NCI-H510A treated with DMSO at 0.1 percent for 48 hours (cell line): ENCODE measurements at places on chromosomes 1 and 21.

DNA sequence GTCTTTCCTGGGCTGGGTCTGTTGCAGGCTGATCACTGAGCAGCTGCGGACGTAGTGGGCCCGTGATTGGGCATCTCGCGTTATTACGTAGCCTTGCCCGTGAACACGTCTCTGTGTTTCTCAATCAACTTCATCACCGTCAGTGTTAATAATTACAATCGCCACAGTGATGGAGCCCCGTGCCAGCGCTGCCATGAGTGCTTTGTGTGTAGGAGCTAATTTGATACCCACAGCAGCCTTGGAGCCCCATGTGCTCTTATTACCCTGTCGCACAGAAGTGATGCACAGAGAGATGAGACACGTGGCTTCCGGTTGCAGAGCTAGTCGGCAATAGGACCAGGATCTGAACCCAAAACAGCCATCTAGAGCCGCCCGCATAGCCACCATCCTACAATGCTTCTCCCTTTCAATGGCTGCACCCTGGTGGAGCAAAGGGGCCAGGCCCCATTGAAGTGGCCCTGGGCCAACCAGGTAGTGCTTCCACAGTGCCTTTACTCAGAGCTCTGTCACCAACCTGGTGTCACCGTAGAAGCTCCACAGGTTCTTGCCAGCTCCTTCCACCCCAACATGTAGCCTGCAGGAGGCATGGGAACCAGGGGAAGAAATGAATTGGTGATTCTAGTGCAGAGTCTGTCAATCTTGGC lies 398.5 kb upstream of the VAMP3 start:
- DNase-seq: no peak

DNA sequence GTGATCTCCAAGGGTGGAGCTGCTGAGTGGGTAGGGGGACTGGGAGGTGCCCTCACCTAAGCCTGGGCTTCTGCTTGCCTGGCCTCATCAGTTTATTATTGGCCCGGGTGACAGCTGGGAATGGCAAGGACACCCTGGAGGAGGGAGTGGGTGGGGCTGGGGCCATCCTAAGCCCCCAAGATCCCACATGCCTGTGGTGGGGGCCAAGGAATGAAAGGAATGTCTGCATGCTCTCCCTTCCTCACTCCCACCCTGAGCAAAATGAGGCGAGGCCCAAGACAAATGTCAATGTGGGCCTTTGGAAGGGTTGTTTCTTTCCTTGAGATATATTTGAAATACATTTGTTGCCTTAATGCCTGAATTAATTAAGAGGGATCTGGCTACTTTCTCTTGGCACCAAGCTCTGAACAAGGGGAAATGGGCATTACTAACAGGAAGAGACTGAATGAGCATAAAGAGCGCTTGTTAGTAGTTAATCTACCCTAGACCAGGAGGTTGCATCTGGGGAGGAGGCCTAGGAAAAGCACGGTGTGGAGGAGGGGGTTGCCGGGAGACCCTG lies 19.7 kb upstream of the CHI3L1 start:
- no peak for DNase-seq

- DNase-seq: peak; percentile 100
These were observed 49.7 kb upstream of the MACF1 start for GRCh38 chr1:39154553-39155421.

GRCh38 chr1:36372617-36373016 lies 13.1 kb downstream of the STK40 start:
- DNase-seq: no peak

GRCh38 chr1:86380257-86380861 lies 15.8 kb downstream of the ODF2L start:
- peak; percentile 92 for DNase-seq

- no peak for DNase-seq
These were observed 145.1 kb downstream of the KCNJ6 start for GRCh38 chr21:37771181-37771580.

- peak; percentile 42 for DNase-seq
These were observed at the start of gene ARID4B for GRCh38 chr1:235327559-235328270. Gene ARID4B (minus strand): TSS chr1:235328179. CDS start chr1:235326919, 1,260 bp downstream.

DNA sequence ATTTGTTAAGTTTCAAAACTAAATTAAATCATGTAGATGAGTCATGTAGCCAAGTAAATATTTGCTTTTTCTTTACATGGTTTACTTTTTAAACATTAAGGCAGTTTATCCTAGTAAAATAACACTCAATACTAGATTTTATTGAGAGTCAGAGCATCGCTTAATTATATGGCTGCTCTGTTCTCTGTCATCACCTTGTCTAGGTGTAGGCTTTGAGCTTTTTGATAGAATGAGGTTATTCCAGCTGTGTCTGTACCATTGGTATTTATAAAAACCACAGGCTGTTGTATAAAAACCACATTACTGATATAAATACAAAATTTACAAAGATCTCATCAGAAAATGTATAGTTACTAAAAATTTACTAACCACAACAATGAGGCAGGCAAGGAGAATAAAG lies 42.5 kb upstream of the GPR52 start:
- no peak for DNase-seq

GRCh38 chr1:72051538-72051937 lies 230.8 kb downstream of the NEGR1 start:
- no peak for DNase-seq

DNA sequence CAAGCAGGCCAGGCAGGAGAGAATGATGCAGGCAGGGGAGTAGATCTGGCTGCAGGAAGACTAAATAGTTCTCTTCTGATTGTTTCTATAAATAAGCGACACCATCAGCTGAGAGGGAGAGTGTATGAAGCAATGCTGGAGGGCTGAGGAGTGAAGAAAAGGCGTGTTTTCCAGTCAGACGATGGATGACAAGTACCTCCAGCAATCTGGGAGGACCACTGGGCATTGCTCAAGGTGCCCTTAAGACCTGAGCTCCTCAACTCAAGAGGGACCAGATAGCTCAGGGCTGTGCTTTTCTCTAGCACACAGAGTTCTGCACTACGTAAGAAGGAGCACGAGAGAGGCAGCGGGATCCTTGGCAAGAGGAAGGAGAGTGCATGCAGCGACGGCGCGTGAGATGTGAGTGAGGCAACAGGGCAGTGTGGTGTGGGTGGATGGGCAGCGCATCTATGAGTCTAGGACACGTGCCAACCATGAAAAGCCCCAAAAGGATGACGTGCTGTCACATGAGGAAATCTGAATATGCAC lies 36.0 kb downstream of the PABPC4 start:
- DNase-seq: no peak

DNA sequence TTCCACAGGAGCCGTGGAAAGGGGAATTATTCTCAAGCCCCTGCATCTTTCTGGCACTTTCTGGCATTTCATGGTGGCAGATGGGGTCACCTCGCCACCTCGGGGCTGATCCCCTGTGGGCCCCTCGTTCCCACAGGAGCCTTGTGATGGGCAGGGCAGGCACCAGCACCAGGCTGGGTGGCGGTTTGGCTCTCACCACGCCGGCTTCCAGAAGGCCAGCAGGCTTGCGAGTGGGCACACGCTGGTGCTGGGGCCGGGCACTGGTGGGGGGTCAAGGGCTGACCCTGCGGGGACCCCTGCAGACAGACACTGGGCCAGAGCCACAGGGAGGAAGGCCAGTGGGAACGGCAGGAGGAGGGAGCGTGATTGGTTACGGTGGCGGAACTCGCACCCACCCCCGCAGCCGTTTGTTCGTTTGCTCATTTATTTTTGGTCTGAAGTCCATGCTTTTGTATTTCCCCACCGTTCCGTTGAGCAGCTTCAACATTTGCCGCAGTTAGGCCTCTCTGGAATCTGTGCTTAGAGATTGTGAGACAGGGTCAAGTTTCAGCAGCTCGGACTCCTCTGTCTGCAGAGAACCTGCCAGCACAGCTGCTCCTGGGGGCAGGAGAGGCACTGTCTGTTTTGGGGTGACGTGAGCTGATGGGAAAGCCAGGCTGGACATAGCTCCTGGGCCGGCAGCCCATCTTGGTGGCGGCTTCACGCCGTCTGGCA lies 5.3 kb downstream of the COL18A1 start:
- DNase-seq: no peak

DNA sequence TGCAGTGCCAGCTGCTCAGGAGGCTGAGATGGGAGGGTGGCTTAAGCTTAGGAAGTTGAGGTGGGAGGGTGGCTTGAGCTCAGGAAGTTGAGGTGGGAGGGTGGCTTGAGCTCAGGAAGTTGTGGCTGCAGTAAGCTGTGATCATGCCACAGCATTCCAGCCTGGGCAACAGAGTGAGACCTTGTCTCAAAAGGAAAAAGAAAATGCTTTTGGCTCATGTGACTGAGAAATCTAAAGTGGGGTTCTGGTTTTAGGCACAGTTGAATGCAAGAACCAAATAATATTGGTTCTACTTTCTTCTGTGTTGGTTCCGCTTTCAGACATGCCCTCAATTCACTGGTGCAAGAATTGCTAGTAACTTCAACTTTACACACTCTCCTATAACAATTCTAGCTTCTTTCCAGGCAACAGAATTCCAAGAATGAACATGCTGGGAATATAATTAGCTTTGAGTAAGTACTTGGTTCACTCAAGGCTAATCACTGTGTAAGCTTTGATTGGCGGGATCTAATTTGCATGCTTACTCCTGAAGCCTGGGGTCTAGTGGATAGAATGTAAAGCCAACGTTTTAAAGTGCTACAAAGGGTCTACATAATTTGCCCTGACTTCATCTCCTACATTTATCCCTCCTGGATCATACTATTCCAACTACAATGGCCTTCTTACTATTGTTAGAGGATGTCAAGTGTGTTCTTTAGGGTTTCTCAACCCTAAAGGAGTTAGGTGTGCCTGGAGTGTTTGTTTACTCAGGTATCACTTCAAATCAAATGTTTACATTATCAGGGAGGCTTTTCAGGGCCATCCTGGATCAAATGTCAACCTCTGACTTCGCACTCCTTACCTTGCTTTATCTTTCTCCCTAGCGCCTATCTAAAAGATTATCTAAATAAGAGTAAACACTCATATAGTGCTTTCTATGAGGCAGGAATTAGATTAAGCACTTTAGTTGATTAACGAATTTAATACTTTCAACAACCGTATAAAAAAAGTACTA lies 115.1 kb downstream of the SLC16A1 start:
- peak; percentile 91 for DNase-seq

- no peak for DNase-seq
These were observed 48.2 kb downstream of the ARHGEF10L start for GRCh38 chr1:17587693-17588047.

DNA sequence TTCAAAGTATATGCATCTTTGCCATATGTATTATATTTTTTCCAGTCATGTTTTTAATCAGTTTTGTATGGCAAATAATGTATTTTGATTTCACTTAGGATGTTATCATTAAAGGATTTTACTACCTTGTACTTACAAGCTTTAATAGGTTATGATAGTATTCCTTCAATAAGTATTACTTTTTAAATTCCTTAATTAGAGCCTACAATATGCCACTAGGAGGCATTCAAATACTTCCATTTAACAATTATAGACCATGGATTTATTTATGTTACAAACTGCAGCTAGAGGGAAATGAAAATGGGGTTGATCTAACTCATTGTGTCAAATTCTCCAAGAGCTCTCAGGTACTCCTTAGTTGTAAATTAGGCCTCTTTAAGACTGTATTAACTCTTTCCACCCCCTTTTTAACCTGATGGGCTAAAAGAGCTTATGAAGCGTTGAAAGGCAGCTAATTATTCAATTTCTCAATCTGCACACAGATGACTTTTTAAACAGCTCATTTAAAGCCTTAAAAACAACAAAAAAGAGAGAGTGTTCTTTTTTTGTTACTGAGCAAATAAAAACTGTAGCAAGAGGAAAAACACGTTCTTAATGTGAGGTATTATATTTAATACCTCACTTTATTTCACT lies 156.2 kb downstream of the DENND1B start:
- DNase-seq: no peak

GRCh38 chr1:69702085-69702484 lies 134.4 kb downstream of the LRRC7 start:
- DNase-seq: no peak

- DNase-seq: no peak
These were observed 55.8 kb downstream of the DOP1B start for GRCh38 chr21:36212513-36212780.

DNA sequence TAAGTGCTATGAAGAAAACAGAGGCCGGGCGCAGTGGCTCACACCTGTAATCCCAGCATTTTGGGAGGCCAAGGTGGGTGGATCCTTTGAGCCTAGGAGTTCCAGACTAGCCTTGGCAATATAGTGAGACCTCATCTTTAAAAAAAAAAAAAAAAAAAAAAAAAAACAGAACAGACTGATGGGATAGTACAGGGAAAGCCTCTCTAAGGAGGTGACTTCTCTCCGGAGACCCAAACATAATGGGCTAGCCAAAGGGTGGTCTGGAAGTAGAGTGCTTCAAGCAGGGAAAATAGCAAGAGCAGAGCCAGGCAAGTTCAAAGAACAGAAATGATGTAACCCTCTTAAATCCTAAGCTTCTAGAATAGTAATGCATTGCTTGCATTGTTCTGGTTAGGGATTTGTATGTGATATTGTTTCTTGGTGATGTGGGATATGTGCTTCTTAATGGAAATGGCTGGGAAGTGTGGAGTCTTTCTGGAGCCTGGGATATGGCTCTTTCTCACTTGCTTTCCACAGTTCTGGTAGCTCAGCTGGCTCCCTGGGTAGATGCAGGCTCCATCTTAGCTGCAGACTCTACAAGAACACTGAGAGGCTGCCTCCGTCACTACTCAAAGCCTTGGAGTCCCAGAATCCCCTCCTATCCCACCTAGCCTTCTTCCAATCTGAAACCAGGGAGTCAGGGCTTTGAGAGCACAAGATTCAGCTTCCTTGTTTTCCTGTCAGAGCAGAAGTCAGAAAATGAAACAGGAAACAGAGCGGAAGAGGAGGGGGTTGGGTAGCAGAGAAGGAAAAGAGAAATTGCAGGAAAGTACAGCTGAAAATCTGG lies 1.9 kb upstream of the PIGV start:
- no peak for DNase-seq

GRCh38 chr1:99943223-99943794 lies 26.5 kb upstream of the SLC35A3 start:
- DNase-seq: no peak

DNA sequence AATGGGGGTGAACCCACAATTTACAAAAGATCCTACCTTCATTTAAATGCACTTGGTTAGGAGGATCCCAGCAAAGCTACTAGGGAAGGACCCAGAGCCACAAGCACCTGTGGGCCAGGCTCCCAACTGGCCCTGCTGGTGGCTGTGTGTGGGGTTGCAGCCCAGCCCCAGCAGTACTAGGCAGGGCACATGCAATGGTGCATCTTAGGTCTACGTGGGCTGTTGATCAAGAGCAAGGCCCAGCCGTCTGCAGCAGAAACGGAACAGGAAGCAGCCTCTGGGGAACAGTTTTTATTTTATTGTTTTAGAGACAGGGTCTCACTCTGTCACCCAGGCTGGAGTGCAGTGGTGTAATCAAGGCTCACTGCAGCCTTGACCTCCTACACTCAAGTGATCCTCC lies 134.1 kb upstream of the RAB4A start:
- no peak for DNase-seq
